Left hindlimb (tissue), 1 donor: ENCODE measurements at places on chromosomes 6 and 20.

DNA sequence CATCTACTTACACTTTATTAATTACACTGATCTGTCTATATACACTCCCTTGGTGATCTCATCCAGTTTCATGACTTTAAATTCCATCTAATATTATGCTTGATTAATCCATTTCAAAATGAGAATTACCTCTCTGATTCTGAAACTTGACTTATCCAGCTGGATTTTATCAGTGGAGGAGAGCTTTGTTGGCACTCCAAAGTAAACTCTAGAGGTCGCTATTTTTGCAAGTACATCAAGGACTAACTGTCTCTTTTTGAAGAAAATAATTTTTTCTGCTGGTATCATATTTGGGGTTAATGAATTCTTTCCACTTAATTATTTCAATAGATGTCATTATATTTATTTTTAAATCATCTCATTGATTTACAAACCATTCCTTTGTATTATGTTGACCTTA lies 630.3 kb upstream of the MAN1A1 start:
- DNase-seq, result no peak

- no peak for DNase-seq
These were observed 400.0 kb upstream of the HTR1E start for GRCh38 chr6:86537292-86537861.

GRCh38 chr6:52049252-52050050 lies 38.0 kb downstream of the PKHD1 start:
- DNase-seq, result no peak

- no peak for DNase-seq
These were observed 4.6 kb upstream of the SIM1 start for GRCh38 chr6:100469101-100469859.

DNA sequence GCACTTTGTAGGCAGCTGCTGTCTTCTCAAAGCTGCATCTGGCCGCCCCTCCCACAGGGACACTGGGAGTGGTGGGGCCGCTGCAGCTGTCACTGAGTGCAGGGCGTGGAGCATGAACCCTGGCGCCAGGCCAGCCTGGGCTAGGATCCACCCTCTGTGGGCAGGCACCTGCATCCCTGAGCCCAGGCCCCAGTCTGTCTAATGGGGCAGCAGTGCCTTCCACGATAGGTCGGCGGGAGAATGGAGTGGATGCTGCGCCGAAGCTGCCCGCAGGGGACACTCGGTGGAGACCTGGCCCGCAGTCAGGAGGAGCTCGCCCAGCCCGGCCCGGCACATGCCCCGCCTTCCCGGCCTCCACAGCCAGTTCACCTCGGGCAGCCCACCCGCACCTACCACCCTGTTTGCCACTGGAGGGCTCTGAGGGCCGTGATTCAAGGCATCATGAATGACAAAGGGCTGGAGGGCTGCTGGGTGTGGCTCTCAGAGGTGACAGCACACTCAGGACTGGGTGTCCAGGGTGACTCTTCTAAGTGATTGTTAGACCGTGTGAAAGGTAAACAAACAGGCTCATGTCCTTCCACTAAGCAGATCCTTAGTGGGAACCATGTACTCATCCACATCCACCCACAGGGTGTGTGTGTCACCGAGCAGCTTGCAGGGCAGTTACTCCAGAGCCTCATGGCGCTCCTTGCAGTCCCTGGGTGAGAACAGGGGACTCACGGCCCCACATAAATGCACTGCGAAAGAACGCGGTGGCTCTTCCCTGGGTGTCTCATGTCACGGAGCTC lies 133.9 kb downstream of the AGPAT4 start:
- peak; percentile 75 for DNase-seq

DNA sequence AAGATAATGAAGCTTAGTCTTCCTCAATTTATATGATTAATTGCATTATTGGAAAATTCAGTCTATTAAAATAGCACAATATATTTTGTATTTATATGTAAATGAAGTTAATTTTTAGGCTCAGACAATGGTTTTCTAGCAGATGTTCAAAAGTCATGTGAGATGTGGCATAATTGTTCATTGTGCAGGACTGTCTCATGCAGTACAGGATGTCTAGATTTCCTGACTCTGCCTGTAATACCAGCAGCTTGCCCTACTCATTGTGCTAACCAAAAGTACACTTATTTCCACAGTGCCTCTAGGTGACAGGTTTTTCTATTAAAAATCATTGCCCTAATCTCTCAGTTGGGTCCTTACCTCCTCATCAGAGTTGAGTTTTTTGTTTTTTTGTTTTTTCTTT lies 12.4 kb downstream of the RALGAPB start:
- DNase-seq, result no peak

- DNase-seq, result no peak
These were observed 45.9 kb upstream of the MC3R start for GRCh38 chr20:56202493-56203077.

DNA sequence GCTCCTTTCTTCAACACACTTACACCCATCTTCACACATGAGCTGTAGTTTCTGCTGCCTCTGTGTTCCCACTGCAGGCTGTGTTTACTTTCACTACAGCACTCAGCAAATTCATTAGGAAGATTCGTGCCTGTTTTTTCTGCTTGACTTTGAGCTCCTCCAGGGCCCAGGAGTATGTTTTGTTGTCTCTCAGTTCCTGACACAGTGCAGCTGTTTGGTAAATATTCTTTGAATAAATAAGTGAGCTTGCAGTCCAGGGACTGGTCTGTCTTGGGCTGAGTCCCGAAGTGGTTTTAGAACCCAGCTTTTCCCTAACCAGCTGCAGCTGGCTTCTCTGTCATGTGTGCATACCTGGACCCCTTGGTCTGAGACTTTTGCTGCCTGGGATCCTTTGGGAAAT lies 46.6 kb upstream of the CCN6 start:
- DNase-seq, result no peak
